ENCODE measurements at places on chromosomes 4 and X.

- no peak for DNase-seq
These were observed 345.8 kb downstream of the OPHN1 start for GRCh38 chrX:68087526-68087925.

GRCh38 chr4:74665876-74666275, 128.4 kb downstream of the BTC start:
- no peak for DNase-seq

DNA sequence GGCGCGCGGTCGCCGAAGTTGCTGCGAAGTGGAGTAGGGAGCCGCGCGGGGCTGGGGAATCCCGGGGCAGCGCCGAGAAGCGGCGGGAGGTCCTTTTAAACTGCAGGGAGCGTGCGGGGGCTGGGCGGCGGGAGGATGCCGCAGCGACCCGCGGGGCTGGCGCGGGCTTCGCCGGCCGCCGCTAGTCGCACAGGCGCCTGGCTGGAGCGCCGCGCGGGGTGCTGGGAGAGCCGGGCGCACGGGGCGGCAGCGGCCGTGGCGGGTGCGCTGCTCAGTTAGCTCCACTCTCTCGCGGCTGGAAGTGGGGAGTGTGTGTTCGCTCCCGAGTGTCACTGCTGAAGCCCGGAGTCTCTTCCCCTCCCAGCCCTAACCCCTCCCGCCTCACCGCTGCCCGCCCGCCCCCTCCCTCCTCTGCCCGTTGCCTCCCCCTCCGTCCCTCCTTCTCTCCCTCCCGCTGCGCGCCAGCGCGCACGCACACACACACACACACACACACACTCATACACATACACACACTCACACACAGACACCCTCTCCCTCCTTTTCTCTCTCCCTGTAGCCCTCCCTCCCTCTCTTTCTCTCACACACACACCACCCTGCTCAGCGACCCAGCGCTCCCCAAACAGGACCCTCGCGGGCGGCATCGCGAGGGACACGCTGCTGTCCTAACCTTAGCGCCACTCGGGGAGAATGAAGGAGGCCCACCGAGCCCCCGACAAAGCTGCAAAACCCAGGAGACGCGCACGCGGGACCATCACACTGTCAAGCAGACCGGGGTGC, at the start of gene NDNF:
Gene NDNF, minus strand, starts transcription at position 312 of the 780 bp plus-strand sequence. CDS start 26,698 bp downstream, outside the sequence.
- peak; percentile 50 for DNase-seq

GRCh38 chrX:47936224-47936939, 67.4 kb downstream of the ZNF182 start:
- DNase-seq, result no peak

GRCh38 chr4:47465004-47465403, 1.5 kb upstream of the COMMD8 start:
- DNase-seq, result no peak

GRCh38 chrX:103831342-103831802, 685 bp downstream of the RAB9B start:
- DNase-seq, result no peak

- no peak for DNase-seq
These were observed 98.9 kb downstream of the BCOR start for GRCh38 chrX:39998636-39999406.

DNA sequence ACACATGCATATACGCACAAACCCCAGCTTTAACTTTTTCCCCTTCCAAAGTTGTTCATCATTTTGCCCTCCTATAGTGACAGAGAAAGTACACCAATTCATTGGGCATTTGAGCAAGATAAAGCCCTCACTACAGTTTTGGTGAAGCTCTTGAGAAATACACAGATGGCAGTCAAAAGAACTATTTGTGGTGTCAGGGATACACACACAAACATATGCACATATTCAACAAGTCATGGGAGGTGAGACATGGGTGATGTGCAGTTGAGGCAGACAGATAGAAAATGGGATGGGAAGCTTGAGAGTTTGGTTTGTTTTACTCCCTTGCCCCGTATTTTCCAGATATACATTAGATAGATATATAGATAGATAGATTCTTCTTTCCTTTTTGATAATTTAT, 11.8 kb upstream of the SHROOM4 start:
- no peak for DNase-seq

DNA sequence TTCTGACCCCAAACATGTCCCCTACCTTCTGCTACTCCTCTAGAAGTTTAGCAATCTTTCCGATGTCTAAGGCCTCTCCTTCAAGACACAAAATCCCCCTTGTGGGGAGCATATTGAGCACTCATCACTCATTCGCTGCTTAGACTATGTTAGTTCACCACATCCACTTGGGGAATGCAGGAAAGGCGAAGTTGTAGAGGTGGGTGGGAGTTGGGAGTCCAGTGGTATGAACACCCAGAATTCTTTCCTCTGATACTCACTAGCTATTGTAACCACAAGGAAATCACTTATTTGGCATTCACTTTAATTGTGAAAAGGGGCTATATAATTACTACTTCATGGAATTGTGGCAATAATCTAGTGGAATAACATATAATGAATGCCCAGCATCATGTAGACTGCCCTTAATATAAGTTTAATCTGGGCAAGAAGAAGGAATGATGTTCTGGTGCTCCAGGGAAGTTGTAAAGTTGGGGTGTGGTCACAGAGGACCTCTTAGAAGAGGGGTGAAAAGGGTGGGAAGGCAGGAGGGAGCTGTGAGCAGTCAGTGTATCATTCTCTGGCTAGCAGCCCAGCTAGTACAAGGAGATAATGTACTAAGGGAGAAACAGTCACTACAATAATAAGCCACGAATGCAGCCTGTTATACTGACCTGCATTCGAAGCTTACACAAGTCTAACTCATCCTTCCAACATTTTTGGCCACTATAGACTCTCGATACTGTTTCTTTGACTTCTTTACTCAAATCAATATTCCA, 468.2 kb upstream of the DIPK2B start:
- DNase-seq, result peak; percentile 92

- DNase-seq, result no peak
These were observed 40.8 kb downstream of the DLG3 start for GRCh38 chrX:70485466-70485865.

GRCh38 chr4:83216959-83217683, 67.5 kb downstream of the COQ2 start:
- DNase-seq, result no peak

DNA sequence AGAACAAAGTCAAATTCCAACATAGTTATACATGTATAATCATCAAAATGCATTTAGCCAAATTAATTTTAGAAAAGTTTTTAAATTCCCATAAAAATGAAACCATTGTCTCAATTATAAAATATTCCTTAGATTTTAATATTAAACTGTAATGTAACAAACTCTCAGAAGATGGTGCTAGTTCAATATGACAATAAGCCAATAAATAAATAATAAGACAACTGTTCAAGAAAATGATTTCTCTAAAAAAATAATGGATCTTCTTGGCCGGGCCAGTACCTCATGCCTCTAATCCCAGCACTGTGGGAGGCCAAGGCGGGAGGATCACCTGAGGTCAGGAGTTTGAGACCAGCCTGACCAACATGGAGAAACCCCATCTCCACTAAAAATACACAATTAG, 80.3 kb downstream of the RAB28 start:
- no peak for DNase-seq

DNA sequence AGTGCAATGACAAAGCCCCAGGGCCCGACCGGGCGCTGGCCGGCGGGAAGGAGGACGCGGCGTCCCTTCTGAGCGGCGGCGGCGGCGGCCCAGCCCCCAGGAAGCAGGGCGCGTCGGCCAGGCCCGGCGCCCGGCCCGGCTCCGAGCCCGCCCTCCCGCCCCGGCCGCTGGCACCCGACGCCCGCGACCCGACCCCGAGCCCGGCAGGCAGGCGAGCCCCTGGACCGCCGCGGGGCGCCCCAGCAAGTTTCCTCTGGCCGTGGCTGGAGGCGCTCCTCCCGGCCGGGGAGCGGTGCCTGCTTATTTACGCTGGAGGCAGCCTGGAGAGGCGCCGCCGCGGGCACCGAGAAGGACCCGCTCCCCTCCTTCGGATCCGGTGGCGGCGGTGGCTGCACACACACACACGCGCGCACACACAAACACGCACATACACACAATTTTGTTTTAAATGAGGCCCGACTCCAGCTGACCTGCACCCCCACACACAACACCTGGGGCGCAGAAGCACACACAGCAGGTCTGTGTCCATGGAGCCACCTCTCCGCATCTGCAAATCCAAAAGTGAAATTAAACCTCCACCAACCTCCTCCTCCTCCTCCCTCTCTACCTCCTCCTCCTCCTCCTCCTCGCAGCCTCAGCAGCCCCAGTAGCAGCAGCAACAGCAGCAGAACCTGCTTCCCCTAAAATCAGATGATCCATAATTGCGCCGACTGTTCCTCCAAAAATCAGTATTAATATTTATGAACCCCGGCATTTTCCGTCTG, 669 bp downstream of the IRF2 start:
- DNase-seq, result no peak

DNA sequence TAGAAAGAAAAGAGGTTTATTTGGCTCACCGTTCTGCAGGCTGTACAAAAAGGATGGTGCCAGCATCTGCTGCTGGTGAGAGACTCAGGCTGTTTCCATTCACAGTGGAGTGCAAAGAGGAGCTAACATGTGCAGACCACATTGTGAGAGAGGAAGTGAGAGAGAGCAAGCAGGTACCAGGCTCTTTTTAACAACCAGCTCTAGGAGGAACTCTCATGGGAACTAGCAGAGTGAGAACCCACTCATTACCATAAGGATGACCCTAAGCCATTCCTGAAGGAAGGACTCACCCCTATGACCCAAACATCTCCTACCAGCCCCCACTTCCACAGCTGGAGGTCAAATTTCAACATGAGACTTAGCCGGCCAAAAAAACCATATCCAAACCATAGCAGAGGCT, 158.6 kb upstream of the ADGRL3 start:
- DNase-seq, result no peak

- no peak for DNase-seq
These were observed 3.5 kb downstream of the CNOT6L start for GRCh38 chr4:77815636-77816035.

Data from fibroblast of skin of left biceps (primary cell).